H4 (cell line): ENCODE measurements at places on chromosomes 7 and 10.

GRCh38 chr7:33901847-33902246, 3.5 kb upstream of the BMPER start:
- no peak for DNase-seq

DNA sequence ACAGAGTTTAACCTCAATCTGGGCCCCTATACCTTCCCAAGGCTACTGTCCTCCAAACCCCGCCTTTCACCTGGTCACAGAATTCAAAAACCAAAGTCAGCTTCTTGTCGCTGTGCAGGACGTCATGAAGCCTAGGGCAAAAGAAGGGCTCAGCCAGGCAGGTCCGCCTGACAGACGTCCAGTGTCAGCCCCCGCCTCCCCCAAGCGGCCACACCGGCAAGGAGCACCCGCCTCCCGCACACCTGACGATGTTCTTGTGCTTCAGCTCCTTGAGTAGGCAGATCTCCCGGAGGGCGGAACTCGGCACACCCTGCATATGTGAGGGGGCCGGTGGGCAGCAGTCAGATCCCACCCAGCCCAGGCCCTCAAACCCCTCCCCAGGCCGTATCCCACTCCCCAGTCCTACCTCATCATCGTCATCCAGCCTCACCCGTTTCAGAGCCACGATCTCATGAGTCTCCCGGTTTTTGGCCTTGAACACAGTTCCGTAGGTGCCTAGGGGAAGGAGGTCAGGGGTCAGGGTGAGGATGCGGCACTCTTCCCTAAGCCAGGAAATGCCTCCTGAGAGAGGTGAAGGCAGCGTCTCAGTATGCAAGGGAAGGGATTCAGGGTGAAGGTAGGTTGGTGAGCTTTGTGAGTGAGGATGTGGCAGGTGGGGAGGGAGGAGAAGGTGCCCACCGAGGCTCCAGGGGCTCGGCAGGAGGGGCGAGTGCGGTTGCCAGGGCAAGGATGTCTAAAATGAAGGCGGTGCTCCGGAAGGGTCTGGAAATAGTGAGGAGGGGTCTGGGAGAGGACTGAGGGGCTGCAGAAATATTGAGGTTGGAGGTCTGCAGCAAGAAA, 811 bp downstream of the CDK5 start:
- no peak for DNase-seq

GRCh38 chr10:110497438-110498086, at the start of gene DUSP5:
DUSP5 (plus strand) TSS chr10:110497907; CDS start chr10:110498122, 215 bp downstream.
- peak; percentile 86 for DNase-seq

- no peak for DNase-seq
Measured at GRCh38 chr10:78333362-78334143, 299.9 kb downstream of the RPS24 start.

- DNase-seq: no peak
Measured at GRCh38 chr10:77072836-77073662, 564.6 kb downstream of the KCNMA1 start.

GRCh38 chr10:35466661-35467060, 130.4 kb downstream of the CCNY start:
- no peak for DNase-seq

GRCh38 chr7:35313575-35313974, 59.7 kb upstream of the TBX20 start:
- DNase-seq: no peak

DNA sequence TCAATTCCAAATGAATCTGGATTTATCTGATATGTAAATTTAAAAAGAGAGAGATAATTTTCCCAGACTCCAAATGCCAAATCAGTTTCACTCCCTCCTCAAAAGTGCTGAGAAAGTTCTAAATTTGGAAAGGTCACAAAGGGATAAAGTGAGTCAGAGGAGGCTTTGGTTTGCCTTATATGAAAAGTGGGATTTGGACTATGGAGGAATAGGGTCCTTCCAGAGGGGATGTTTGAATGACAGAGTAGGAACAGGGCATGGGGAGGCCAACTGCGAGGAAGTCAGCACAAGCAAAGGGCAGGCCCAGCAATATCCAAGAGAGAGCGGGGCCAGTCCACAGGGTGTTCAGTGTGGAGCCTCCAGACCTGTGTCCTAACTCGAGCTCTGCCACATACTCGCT, 9.8 kb upstream of the FAS start:
- no peak for DNase-seq

GRCh38 chr7:110852156-110852940, 238.6 kb upstream of the LRRN3 start:
- DNase-seq: no peak

- no peak for DNase-seq
Measured at GRCh38 chr10:47268696-47269095, 31.3 kb upstream of the GDF10 start.

- DNase-seq: peak; percentile 17
Measured at GRCh38 chr7:133794479-133794878, 332.7 kb upstream of the LRGUK start.

GRCh38 chr7:7913504-7913903, 55.1 kb upstream of the GLCCI1 start:
- peak; percentile 48 for DNase-seq

DNA sequence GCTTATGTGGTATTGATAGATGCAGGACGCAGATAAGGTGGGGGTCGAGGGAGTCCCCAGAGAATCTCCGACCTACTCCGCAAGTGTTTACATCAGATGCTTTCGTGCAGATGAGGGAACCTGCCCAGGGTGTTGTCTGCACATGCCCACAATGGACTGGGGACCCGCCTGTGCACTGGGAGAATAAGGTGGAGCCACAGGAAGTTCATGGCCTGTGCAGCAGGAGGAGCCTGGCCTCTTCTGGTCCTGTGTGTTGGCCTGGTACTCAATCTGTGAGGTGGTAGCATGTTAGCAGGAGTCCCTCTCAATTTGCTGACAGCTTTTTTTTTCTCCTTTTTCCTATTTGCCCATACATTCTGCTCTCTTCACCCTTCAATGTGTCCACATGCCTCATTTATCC, 54.1 kb upstream of the AKR1C1 start:
- no peak for DNase-seq

GRCh38 chr7:121530227-121531174, 134.4 kb upstream of the FAM3C start:
- peak; percentile 99 for DNase-seq

DNA sequence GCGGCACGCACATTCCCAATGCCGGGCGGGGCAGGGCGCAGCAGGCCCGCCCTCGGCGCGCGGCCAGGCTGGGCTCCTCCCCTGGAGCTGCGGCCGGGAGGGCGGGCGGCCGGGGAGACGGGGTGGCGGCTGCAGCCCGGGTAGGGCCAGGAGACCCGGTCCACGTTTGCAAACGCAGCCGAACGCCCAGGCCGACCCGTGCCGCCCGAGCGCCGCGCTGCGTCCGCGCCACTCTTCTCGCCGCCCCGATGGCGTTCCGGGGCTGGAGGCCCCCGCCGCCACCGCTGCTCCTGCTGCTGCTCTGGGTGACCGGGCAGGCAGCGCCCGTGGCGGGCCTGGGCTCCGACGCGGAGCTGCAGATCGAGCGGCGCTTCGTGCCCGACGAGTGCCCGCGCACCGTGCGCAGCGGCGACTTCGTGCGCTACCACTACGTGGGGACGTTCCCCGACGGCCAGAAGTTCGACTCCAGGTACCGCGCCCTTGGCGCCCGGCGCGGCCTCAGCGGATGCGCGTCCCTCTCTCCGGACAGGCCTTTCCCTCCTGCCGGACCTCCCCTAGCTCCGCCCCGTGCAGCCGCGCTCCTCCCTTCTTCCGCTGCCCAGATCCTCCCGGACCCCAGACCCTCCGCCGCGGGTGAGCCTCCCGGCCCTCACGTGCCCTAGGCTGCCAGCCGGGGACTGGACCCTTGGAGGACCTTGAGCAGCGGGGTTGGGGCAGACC, at the start of gene FKBP9:
TSS of gene FKBP9 (plus strand) at position 115 of the 720 bp plus-strand sequence. CDS start at position 249, 134 bp downstream.
- peak; percentile 61 for DNase-seq

DNA sequence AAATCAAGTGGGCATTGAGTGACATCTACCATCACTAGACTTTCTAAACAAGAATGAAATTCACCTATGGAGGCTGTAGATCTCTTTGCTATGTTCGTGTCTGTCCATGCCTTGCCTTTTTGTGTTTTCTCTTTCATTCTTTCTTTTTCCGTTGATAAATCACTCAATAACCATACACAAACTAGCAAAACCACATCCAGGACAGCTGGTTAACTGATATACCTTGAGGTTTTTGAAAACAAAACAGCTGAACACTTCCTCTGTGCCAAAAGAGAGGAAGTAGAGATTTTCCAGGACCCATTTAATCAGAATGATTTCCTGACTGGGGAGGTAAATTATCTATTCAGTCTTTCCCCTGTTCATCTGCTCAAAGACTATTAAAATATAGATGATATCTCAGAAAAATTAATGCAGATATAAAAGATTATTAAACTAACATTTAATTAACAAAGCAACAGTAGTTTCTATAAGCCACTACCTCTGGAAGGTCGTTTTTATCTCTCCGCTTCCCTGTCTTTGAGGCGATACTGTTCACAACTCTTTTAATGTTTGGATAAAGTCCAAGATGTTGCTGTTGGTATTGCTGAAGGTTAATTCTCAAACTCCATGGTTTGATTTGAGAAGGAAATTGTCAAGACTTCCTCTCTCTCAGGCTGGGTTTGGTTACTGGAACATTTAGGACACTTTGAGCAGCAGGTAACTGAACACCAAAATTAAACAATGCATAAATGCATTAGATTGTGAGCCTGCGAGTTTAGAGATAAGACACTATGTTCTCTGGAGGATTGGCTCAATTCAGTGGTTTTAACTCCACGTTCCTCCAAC, 24.4 kb upstream of the C10orf67 start:
- DNase-seq: peak; percentile 11
